ENCODE measurements at places on chromosomes 5 and 9.

GRCh38 chr5:172042183-172042582, 35.7 kb upstream of the FBXW11 start:
- no peak for DNase-seq

DNA sequence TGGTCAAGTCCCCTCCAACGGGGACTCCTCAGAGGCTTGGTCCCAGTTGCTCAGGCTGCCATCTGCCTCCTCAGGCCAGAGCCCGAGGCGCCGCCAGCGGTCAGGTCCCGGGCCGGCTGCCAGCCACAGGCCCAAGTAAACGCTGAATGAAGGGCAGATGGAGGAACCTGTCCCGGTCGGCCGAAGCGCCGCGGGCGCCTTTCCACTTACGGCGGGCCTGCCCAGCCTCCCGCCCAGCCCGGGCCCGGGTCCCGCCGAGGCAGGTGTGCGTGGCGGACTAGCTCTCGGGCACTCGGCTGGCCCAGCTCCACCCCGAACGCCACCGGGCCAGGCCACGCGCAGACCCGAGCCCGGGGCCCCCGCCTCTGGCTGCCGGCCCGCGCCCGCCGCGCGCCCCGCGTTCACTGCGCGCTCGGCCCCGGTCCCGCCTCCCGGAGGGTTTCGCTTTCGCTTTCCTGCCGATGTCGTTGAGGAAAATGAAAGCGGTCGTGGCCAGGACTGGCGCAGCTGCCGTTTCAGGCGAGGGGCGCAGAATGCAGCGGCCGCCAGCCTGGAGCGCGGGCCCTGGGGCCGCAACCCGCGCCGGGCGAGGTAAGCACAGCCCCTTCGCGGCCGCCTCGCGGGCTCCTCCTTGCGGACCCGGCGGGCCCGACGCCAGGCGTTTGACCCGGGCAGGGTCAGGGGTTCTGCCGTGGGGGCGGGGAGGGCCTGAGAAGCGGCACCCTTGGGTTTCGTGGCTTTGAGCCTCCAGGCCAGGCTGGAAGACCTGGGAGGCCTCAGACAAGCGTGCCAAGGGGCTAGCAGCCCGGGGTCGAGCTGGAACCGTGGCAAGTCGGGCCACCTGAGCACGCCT, 41.2 kb downstream of the SLC22A5 start:
- peak; percentile 84 for DNase-seq

GRCh38 chr5:111952555-111952954, 195.6 kb upstream of the NREP start:
- DNase-seq = no peak

DNA sequence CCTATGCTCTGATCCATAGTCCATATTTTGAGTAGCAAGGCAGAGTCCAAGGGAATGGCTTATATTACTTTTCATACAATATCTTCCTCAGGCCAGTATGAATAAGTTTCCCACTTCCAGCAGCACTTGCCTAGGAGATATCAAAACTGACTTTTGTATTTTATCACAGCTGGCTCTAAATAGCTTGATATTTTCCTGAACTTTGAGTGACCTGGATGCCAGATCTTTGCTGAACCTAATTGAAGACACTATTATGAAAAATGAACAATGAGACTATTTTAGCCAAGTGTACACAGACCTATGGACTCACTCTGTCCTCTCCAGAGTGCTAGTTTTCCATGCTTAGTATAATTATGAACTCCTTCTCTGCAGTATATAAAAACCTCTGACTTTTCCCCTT, 475.6 kb upstream of the PTGER4 start:
- no peak for DNase-seq

DNA sequence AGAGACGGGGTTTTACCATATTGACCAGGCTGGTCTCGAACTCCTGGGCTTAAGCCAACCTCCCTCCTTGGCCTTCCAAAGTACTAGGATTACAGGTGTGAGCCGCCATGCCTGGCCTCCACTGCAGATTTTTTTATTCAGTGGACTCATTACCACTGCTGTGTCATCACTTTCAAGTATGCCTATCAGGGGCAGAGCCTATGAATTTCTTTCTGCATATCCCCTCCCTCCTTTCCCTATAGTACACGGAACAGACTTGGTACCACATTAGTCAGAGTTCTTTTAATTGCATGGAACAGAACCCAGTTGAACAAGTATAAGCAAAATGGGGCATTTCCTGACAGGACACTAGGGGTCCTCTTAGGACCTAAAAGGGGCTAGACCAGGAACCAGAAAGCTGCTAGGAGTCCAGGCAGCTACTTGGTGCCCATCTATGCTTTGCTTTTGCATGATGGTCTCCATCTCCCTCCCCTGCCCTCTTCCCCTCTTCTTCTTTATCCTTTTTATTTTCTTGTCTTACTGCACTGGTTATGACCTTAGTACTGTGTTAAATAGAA, 5.8 kb downstream of the BSPRY start:
- DNase-seq = no peak

GRCh38 chr9:76333388-76333787, 60.8 kb downstream of the RFK start:
- DNase-seq = no peak

- no peak for DNase-seq
These were observed at the start of gene LHX2 for GRCh38 chr9:124011460-124012301. LHX2 (plus strand) TSS chr9:124011768; CDS start chr9:124012349, 581 bp downstream.

- DNase-seq = no peak
These were observed 2.7 kb upstream of the GBGT1 start for GRCh38 chr9:133166392-133166791.

DNA sequence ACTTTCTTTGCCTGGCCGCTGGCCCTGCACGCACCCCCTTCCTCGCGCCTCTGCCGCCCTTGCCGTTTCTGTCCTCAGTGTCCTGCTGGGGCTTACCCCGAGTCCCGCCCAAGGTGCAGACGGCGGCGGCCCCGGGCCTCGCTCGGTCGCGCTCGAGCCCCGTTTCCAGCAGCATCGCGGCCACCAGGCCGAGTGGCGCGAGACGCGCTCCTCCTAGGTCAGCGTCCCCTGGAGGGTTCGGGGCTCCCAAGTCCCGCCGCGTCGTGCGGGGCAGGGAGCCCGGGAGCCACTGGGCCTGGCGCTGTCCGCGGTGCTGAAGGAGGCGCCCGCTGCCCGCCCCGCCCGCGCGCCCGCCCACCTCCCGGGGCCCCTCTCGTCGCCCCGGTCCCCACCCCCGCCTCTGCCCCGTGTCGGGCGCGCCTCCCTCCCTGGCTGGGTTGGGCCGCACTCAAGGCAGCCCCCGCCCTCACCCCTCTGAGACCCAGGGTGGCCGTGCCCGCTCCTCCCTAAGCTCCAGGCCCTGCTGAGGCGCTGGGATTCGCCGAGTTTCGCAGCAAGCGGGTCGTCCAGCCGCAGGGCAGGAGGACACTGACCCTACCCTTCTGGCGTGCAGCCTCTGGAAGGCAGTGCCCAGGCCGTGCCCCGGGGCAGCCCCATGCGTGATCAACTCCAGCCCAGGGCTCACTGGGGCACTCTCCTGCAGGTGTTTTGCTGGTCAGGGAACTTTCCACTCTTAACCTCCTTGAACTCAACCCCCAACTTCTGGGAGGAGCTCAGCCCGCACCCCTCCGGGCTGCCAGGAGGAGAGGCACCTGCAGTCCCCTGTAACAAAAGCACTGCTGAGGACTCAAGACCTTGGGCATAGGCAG, at the start of gene LHX3:
Gene LHX3, minus strand, starts transcription at position 291 of the 869 bp plus-strand sequence. Its CDS starts 116 bp downstream, at position 175.
- peak; percentile 67 for DNase-seq

DNA sequence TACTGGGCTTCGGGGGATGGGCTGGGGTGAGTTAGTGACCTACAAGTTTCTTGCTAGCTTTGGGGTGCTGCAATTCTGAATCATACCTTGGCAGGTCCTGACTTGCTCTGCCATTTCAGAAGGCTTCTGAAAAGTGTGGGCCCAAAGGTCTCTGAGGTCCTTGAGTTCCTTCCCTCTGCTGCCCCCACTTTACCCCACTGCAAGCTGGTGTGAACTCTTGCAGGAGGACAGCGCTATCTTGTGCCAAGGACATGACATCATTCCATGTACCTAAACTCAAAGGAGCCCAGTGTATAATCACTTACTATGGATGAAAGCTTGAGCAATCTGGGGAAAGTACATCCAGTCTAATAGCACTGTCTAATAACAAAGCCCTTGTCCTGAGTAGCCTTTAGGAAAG, 157.4 kb downstream of the RMI1 start:
- peak; percentile 17 for DNase-seq

GRCh38 chr5:14490309-14490711, 91.3 kb upstream of the OTULINL start:
- DNase-seq = no peak

GRCh38 chr5:112625689-112626438, 111.8 kb upstream of the APC start:
- no peak for DNase-seq

All from WERI-Rb-1 (cell line).